Tibial nerve (tissue), 4 donors: ENCODE measurements at places on chromosomes 5 and 9.
A peak's percentile ranks its signal among the peaks of the same experiment; 100 is the strongest.

GRCh38 chr5:138772986-138773594 lies 19.9 kb downstream of the CTNNA1 start:
- H3K36me3 ChIP-seq: no peaks in the 10 kb centered on the region
- no peak for DNase-seq
- no peak overlapping the region for H3K27ac ChIP-seq

DNA sequence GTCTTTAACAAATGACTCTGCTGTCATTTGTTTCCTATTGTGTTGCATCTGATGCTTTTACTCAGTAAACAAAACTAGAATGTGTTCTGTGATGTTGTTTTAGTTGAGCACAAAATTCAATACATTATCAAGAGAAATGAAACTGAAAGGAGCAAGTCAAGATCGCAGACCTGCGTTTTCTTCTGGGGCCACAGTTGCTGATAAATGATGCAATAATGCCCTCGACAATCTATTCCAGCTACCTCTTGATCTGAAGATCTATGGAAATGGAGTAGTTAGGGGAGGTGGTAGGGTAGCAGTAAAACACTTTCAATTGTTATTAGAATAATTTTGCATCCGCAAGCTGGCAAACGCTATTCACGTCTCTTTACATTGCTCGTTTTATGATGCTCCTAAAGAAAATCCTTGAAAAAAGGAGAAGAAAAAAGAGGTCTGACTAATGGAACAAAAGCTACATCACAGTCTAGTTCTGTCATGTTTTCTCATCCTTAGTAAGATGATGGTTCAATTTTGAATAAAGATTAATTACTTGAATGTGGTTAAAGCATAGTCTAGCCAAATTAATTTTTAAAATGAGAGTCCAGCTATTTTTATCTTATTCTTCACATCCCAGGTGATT lies 1.6 kb downstream of the ZNF366 start:
- no peak for DNase-seq
- H3K4me3 ChIP-seq: no peak overlapping the region
- no peaks in the 10 kb centered on the region for H3K36me3 ChIP-seq
- no peaks in the 10 kb centered on the region for H3K4me1 ChIP-seq

DNA sequence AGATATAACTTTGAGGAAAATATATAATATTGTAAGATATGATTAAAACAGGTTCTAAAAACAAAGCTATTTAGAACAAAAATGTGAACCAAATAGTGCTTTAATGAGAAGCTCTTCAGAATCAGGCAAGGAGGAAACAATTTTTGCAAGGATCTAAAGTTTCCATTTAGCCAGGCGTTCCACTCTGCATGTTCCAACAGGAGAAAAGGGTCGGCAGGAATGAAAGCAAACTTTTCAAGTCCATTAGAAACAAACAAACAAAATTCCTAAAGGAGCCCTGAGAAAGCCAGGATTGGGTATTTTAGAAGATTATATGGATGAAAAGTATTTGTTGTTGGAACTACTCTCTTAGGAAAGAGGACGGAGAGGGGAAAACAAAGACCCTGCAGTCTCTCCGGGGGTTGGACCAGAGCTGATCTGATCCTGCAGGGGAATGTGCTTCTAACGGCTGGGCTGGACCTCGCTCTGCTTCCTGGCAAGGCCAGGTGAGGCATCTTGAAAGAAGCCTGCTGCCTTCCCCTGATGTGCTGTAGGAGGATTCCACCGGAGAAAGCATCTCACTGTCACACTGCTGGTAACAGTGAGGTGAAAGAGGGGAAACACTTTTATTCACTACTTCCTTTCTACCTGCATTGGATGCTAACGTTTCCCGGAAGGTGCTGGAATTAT lies 94.6 kb downstream of the PRRT1B start:
- H3K4me1 ChIP-seq: peaks cover 26% of the 10 kb centered on the region
- H3K36me3 ChIP-seq: no peaks in the 10 kb centered on the region
- no peak overlapping the region for H3K27ac ChIP-seq

DNA sequence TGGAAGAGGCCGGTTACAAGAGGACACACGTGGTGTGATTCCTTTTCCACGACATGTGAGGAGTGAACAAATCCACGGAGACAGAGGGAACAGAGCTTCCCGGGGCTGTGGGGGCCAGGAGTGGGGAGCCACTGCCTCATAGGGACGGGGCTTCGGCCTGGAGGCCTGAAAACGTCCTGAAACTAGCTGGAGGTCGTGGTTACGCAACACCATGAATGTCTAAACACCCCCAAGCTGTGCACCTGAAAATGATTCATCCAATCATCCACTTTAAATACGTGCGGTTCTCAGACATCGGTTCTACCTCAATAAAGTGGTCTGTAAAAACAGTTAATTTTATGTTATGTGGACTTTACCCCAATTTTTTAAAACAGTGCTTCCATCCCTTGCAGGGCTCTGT lies 65.3 kb upstream of the PPP1R26 start:
- H3K27me3 ChIP-seq: no peaks in the 10 kb centered on the region
- H3K27ac ChIP-seq: no peak overlapping the region
- no peak for DNase-seq

DNA sequence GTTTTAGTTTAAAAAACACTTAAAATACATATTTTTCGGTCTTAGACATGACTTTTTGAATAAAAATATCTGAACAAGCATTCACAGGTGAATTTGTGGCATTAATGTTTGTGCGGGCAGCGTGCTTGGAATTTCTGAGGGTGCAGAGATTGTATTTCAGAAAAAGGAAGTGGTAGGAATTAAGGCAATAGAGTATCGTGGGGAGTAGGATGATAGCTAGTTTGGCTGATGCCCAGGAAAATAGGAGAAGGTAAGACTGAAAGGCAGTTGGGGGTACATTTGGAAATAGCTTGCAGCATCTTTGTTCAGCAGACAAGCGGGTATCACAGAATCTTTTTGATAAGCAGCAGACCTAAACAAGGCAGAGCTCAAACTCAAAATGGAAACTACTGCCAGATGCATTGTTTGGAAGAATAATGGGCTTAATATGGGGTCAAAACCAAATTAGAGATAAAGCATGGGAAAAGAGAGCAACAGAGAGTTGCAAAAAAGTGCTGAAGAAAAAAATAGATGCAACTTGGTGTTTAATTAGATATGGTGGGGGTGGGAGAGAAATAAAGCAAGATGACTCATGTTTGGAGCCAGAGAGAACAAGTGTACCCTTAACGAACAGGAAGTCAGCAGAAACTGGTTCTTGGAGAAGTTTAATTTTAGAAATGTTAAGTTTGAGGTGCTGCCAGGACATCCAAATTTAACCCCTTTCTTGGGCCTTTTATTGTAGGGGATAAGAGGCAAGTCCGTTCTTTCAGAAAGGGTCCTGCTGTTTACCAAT lies 85.7 kb upstream of the ARRDC3 start:
- no peaks in the 10 kb centered on the region for H3K27me3 ChIP-seq
- DNase-seq: no peak
- H3K36me3 ChIP-seq: no peaks in the 10 kb centered on the region

DNA sequence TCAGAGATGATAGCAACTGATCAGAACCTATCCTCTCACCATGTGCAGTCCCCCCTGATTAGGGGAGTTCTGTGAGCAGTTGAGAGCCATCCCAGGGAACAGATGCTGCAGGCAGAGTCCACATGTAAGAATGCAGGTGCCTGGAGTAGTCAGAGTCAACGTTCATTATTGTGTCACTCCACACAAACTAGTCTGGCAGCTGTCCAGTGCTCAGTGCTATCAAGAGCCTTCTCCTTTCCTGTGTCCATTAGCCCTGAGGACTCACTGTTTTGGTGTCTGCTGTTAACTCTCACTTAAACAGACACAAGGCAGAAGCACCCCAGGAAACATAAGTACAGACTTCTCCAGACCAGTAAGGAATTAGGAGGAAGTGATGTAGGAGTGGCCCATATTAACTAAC lies 2.5 kb downstream of the SH3TC2 start:
- peaks cover 13% of the 10 kb centered on the region for H3K36me3 ChIP-seq
- peak overlapping the region; percentile 15 for H3K27ac ChIP-seq
- no peak overlapping the region for H3K4me3 ChIP-seq
- DNase-seq: no peak
- peaks cover 42% of the 10 kb centered on the region for H3K4me1 ChIP-seq

DNA sequence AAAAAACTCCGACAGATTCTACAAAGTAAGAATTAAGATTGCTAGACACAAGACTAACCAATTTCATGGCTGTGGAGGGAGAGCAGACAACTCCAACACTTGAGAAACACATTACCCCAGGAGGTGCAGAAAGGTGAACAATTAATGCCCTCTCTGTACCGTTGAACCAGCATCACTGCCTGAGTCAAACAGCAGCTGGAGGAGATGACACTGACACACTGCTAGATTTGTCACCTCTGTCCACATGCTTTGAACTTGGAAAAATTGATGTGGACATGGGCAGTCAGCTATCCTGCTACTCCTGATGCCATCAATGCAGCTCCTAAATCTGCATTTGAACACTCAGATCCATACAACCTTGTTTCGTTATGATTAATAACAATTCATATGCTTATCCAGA lies 51.7 kb downstream of the GPBP1 start:
- H3K4me1 ChIP-seq: peaks cover 10% of the 10 kb centered on the region
- no peak overlapping the region for H3K27ac ChIP-seq
- no peak overlapping the region for H3K4me3 ChIP-seq
- no peak for DNase-seq

DNA sequence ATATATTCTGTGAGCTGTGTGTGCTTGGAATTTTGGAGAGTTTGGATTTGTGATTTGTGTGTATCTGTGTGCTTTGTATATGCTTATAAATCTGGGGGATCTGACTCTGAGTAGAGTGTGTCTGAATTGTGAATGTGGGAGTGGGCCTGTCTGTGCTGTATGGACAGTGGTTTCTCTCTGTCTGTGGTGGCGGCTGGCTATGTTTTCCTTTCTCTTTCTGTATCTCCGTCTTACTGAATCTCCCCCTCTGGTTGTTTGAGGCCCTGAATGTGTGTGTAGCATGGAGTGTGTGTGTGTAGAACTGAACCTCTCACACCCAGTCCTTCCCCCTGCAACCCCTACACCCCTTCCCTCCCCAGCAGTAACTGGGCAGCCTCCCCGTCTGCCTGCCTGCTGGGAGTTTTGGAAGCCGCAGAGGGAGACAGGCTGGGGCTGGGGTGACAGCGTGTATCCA lies 4.7 kb downstream of the CXXC5 start:
- peak overlapping the region; percentile 10 for H3K4me3 ChIP-seq
- peaks cover 82% of the 10 kb centered on the region for H3K4me1 ChIP-seq
- DNase-seq: no peak
- no peaks in the 10 kb centered on the region for H3K36me3 ChIP-seq
- peak overlapping the region; percentile 91 for H3K27ac ChIP-seq

- DNase-seq: no peak
- no peak overlapping the region for H3K27ac ChIP-seq
- H3K36me3 ChIP-seq: no peaks in the 10 kb centered on the region
- no peak overlapping the region for H3K4me3 ChIP-seq
Measured at GRCh38 chr5:171162596-171162995, 146.5 kb upstream of the TLX3 start.

GRCh38 chr5:122151640-122152039 lies 22.3 kb downstream of the ZNF474 start:
- H3K36me3 ChIP-seq: no peaks in the 10 kb centered on the region
- peaks cover 22% of the 10 kb centered on the region for H3K4me1 ChIP-seq
- H3K4me3 ChIP-seq: no peak overlapping the region
- no peaks in the 10 kb centered on the region for H3K27me3 ChIP-seq
- H3K27ac ChIP-seq: no peak overlapping the region

DNA sequence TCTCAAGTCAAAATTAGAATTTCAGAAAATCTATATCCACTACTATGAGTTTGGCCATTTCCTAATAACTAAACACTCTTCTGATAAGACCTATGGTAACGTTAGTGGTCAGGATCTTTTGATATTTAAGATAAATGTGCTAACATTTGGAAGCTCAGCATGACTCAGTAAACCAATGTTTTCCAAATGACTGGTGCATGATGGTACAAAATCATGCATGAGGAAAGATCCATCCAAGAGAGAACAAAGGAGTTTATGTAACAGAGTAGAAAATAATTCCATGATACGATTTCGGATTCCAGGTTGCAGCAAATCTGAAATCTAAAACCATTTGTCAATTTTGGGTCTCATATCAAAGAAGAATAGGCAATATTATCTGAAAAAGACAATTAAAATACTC lies 279.2 kb downstream of the NSG2 start:
- H3K36me3 ChIP-seq: no peaks in the 10 kb centered on the region
- no peak for DNase-seq
- no peaks in the 10 kb centered on the region for H3K27me3 ChIP-seq
- no peak overlapping the region for H3K27ac ChIP-seq

- peaks cover 16% of the 10 kb centered on the region for H3K4me1 ChIP-seq
- peak overlapping the region; percentile 76 for H3K4me3 ChIP-seq
- no peaks in the 10 kb centered on the region for H3K27me3 ChIP-seq
Measured at GRCh38 chr9:128702949-128703615, 779 bp downstream of the PKN3 start.

DNA sequence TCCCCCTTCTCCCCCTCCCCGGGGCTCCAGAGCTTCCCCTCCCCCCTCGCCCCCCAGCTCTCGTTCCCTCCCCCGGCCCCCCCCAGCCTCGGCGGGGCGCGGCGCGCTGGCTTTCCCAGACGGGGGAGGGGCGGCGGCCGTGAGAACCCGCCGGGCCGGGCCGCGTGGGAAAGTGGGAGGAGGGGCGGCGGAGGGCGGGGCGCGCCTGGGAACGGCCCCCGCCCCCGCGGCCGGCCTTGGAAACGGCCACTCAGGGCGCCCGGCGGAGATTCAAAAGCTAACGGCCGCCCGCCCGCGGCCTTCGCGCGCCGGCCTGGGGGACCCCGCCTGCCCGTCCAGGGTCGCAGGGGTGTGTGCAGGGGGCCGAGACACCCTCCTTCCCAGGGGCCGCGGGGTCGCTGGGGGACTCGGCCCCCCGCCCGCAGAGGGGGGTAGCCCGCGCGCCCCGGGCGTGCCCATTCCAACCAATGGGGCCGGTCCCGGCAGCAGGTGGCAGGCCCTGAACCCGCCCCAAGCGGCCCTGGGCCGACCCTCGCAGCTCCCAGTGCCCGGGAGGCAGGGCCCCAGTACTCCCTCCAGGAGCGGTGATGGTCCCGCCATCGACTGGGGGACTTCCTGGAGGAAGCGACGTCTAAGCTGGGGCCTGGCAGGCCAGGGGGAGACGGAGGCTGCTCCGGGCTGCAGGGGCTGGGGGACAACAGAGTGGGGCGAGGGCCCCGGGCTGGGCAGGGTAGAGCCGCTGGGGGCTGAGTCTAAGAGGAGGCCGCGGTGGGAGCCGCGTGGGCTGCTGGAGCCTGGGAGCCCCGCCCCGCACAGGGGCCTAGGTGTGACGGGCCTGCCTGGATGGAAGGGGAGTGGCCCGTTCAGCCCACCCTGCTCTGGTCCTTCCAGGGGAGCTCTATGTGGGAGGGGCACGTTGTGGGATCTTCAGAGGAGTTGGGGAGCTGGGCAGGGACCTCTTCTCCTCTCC lies 14.2 kb upstream of the NRARP start:
- no peak for DNase-seq
- H3K27ac ChIP-seq: no peak overlapping the region
- H3K4me1 ChIP-seq: peaks cover 31% of the 10 kb centered on the region
- peak overlapping the region; percentile 14 for H3K4me3 ChIP-seq
- peaks cover 17% of the 10 kb centered on the region for H3K36me3 ChIP-seq
